Pancreas (tissue), 10 donors: ENCODE measurements at places on chromosomes 2 and 18.

GRCh38 chr2:104412384-104412783 lies 441.5 kb upstream of the POU3F3 start:
- peak; percentile 13 for DNase-seq

- peak; percentile 75 for DNase-seq
Measured at GRCh38 chr18:48942554-48943261, 8.1 kb downstream of the SMAD7 start.

DNA sequence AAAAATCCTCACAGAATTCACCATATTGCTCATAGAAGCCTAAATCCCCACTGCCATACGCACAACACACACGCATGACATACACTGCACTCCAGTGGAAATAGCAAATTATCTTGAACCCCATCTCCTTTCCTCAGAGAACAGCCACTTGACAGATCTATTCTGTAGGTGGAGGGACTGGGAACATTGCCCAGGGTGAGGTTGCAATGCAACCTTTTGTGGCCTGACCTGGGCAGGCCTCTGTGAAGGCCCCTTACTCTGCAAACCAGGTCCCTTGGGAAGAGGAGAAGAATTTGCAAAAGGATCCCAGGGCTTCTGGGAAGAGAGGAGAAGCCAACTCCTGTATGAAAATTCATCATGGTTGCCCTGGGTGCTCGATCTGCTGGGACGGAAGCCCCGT lies 51.9 kb downstream of the SDC1 start:
- no peak for DNase-seq

DNA sequence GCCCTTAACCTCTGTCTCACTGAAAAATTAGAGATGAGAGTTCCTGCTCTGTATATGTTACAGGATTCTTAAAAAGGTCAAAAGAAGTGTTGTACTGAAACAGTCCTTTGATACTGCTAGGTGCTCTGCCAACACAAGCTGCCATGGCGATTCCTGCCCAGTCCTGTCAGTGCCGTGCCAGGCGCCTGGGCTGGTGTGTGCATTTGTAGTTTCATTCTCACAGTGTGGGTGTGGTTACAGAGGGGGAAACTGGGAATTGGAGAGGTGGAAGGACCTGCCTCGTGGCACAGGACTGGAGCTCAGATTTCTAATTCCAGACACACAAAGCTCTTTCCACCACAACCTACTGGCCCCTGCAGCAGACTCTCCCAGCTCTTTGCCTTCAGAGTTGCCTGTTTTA lies 122.3 kb upstream of the RAB6C start:
- no peak for DNase-seq

- no peak for DNase-seq
Measured at GRCh38 chr2:172788871-172789270, 53.2 kb downstream of the RAPGEF4 start.

DNA sequence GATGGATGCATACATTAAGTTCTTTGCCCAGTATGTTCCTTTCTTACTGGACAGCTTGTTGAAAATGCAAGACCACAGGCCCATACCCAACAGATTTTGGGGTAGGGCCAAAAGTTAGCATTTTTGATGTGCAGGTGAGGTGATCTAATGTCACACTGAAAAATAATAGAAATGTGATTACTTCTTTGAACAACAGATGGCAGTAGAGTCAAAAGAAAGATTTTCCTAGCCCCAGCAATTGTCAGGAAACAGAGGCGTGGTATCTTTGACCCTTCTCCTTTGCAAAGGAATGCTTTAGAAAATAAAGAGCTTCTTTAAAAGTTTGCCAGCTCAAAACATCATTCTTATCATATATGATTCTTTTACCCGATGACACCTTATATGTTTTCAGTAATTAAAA lies 343.6 kb upstream of the SYT4 start:
- no peak for DNase-seq

GRCh38 chr18:62140259-62140658 lies 46.6 kb downstream of the PIGN start:
- DNase-seq = no peak

GRCh38 chr18:39564716-39565115 lies 1999.1 kb upstream of the CELF4 start:
- no peak for DNase-seq

DNA sequence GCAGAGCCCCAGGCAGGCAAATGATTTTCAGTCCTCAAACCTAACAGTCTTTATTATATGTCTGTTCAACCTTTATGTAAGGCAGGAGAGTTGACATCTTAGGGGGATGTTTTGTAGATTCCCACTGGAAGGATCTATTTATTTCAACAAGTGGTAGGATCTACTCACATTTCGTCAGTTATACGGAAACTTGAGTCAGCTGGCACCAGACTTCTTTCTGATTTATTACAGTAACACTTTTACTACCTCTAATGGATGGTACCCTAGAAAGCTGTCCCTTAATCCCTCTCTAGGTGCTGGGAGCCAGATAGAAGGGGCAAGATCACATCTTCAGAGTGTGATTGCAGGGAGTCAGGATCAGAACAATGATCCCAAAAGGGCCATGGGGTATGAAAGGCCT lies 2.1 kb upstream of the RPL31 start:
- no peak for DNase-seq

DNA sequence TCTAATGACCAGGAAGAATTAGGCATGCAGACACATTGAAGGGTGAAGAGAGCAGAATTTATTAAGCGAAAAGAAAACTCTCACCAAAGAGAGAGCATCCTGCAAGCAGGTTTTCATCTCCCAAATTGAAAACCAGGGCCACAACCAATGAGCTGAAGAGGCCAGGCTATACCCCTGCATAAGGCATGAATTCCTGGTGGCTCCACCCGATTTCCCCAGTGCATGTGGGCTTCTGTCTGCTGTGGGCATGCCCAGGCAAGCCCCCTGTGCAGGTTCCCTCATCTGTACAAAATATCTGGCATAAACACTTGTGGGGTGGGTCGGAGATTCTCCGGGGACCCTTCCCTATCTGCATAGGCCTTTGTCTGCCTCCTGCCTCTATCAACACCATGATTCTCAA lies 621.6 kb upstream of the LRRTM1 start:
- no peak for DNase-seq

DNA sequence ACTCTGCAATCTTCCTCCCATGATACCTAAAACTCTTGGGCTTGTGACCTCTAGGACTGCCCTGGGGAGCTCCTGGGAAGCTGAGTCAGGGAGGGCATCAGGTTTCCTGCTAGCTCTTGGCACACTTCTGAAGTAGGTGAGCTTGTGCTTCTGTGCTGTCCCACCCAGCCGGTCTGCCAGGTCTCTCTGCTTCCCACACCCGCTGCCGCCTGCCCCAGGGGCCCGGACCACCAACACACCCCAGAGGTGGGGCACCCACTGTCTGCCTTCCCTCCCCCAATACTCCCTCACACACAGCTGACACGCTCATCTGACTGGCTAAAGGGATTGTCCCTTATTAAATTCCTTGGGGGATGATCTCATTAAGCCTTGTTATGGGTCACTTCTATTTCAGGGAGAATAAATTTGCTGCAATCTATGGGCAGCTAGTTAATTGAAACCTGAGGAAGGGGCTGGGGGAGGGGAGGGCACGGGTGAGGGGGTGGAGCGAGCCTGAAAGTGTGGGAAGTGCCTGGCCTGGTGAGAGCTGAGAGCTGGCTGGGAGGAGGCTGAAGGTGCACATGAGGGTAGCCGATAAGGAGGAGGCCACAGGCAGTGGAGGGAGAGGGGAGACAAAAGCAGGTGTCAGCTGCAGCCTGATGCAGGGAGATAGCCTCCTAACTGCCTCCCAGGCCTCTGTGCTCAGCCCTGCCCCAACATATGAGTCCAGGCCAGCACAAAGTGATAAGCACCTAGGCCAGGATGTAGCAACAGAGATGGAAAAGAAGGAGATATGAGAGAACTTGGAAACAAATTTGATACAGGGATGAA lies 48.8 kb downstream of the HAUS1 start:
- DNase-seq = no peak

DNA sequence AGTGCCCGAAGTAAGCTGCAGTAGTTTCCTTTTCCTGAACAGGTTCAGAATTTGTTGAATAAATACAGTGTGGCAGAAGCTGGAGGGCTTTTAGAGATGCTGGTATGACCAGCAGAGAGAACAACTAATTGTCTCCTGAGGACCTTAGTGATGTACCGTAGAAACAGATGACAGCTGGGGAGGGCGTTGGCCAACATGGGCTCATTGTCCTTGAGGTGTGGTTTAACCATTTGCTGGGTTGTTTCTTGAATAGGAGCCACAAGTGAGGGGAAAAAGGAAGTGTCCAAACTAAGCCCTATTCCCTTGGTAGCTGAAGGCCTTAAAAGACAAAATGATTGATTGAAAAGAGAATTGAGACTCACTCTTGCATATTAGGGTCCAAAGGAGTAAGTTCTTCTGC lies 11.7 kb upstream of the FAM228A start:
- no peak for DNase-seq

- DNase-seq = no peak
Measured at GRCh38 chr2:202079310-202079709, 6.3 kb downstream of the KIAA2012 start.

GRCh38 chr2:29317801-29318485 lies 202.7 kb downstream of the CLIP4 start:
- no peak for DNase-seq

GRCh38 chr2:176370467-176371171 lies 101.4 kb downstream of the MTX2 start:
- DNase-seq = no peak

GRCh38 chr2:51293566-51294200 lies 261.8 kb upstream of the NRXN1 start:
- DNase-seq = no peak

- DNase-seq = no peak
Measured at GRCh38 chr2:152740743-152741328, 22.4 kb downstream of the ARL6IP6 start.

DNA sequence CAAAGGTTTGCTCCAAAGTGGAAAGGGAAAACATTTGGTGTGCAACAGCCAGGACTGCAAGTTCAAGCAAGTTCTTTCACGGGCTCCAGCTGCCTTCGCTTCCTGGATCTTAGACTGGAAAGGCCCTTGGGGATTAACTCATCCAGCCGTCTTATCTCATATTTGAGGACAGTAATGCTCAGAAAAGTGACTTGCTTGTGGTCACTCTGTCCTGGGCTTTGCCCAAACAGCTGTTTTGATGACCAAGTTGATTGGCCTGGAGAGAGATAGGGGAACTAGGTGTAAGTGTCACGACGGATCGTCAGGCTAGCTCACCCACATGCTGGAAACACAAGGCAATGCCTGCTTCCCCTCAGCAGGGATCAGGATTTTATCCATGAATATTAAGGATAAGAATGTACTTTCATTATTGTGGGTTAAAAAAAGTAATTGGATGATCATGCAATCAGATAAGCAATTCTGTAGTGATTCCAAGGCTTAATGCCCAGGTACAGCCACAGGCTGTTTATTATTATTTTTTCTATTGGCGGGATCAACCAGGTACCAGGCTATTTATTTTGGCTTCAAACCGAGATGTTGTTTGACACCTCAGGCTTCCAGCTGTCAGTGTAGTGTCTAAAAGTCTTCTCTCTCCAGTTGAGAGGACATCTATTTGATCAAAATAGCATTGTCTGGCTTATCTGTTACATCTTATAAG lies 162.5 kb upstream of the EPAS1 start:
- DNase-seq = no peak

DNA sequence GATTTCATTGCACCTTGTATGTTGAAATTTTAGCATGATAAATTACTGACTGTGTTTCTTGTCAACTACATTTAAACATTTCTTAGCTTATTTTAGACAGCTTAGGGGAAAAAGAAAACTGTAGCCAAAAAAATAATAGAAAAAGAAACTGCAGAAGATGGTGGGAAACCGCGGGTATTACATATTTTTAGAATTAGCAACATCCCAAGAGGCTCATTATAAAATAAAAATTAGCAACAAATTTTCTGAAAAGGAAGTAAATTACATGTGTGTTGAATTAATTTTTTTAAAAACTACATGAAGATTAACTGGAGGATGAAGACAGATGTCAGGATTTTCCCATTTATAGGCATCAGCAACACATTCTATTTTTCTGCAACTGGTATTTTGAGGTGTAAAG lies 4.3 kb downstream of the PELI1 start:
- no peak for DNase-seq

GRCh38 chr2:31151501-31151900 lies 13.3 kb upstream of the GALNT14 start:
- no peak for DNase-seq

- no peak for DNase-seq
Measured at GRCh38 chr2:176038694-176039093, 36.6 kb upstream of the LNPK start.

DNA sequence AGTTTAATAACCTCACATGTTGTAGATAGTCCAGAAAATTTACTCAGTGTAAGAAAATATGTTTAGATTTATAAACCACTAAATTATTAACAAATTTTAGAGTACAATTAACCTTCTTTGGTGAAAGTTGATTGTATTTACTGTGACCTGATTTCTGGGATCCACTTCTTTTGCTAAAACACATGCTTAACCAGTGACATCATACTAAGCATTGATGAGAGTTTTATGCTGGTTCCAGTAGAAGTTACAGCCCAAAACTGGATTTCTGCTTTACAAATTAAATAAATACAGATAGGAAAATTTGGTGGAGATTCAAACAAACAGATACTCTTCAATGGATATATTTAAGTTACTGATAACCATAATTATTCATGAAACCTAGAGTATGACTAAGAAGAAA lies 40.9 kb downstream of the RBBP8 start:
- no peak for DNase-seq

DNA sequence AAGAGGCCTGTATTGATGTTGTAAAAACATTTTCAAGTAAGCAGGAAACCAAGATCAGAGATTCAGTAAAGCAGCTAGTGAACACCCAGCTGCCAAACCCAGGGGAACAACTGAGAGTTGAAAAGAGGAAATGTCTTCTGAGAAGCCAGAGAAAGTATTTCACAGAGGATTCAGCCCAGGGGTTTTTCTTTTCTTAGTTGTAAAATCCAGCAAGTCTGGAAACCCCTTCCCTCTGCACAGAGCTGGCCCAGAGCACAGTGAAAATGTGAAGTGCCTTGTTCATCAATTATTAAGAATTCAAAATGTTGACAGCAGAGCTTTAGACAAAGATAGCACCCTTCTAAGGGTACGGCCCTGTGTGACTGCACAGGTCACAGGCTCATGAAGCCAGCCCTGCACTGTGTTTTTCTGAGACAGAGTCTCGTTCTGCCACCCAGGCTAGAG lies 28.4 kb downstream of the AFF3 start:
- no peak for DNase-seq

- no peak for DNase-seq
Measured at GRCh38 chr2:204638471-204639194, 93.4 kb downstream of the PARD3B start.

DNA sequence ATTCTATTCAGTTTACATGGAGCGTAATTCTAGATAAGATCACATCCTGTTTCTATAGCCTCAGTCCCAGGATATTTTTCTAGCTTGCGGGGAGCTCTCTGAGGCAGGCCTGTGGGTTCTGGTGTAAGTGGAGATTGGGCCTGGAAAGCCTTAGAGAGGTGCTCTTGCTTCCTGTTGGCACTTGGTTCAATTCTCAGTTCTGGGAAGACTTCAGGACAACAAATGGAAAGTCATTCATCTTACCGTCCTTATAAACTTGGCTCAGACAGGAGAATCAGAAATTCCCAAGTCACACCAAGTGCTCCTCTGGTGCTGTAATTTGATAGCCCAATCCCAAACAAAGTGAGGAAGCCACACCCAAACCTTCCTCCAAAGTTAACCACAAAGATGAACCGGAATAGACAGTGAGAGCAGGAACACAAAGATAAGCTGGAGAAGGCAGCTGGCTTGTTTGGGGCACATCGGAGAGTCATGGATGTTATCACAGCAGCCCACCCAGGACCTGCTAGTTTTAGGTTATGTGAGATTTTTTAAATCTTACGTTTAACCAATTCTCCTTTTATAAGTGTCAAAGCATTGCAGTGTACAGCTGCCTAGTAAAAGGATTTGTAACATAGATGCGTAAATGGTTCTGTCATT lies 144.3 kb upstream of the MAP3K20 start:
- no peak for DNase-seq
